Transverse colon (tissue), 4 donors: ENCODE measurements at places on chromosomes 7 and 10. TPM values are rescaled to one million over a fixed set of nuclear protein-coding genes. Genes with fewer than 3 reads are reported as not detected.

EPHA1 gene
- total RNA-seq = 21.1 TPM

MBL2 gene
- not detected for total RNA-seq

THSD7A gene
- 18.9 TPM for total RNA-seq

DNA sequence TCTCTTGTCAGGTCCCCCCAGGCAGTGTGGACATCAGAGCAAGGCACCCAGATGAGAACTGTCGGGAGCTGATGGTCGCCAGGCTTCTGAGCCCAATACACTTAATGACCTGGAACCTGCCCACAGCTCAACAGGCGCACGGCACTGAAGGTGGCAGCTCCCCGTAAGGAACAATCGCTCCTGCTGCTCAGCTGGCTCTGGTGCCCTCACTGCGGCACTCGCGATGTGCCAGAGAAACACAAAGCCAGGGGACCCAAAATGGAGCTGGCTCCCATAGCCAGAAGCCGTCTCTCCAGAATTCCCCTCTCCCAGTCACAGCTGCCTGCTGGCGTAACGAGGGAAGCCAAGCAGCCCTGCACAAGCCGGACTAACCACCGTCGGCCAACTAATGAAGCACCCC lies 6.3 kb downstream of the CALN1 start:
- DNase-seq = no peak
- H3K36me3 ChIP-seq = no peaks in the 10 kb centered on the region
- H3K4me1 ChIP-seq = no peaks in the 10 kb centered on the region
- H3K27me3 ChIP-seq = no peaks in the 10 kb centered on the region
- no peak overlapping the region for H3K27ac ChIP-seq

DNA sequence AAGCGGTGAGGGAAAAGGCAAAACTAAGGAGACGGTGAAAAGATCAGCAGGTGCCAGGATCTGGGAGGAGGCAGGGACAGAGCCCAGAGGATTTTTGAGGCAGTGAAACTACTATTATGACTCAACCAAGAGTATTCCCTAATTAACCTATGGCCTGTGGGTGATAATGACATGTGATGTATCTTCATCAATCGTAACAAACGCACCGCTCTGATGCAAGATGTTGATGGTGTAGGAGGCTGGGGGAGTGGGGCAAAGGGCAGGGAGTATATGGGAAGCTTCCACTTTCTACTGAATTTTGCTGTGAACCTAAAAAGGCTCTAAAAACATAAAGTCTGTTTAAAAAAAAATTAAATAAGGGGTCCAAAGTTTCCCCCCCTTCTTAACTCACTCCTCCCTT lies 25.5 kb upstream of the EZH2 start:
- H3K27ac ChIP-seq = no peak overlapping the region
- H3K4me3 ChIP-seq = no peak overlapping the region
- H3K4me1 ChIP-seq = no peaks in the 10 kb centered on the region
- peaks cover 7% of the 10 kb centered on the region for H3K27me3 ChIP-seq
- no peak for DNase-seq

GRCh38 chr10:120186506-120186905 lies 270.5 kb upstream of the PLPP4 start:
- no peak overlapping the region for H3K4me3 ChIP-seq
- no peak overlapping the region for H3K27ac ChIP-seq
- H3K4me1 ChIP-seq = no peaks in the 10 kb centered on the region
- H3K27me3 ChIP-seq = no peaks in the 10 kb centered on the region
- DNase-seq = no peak

DNA sequence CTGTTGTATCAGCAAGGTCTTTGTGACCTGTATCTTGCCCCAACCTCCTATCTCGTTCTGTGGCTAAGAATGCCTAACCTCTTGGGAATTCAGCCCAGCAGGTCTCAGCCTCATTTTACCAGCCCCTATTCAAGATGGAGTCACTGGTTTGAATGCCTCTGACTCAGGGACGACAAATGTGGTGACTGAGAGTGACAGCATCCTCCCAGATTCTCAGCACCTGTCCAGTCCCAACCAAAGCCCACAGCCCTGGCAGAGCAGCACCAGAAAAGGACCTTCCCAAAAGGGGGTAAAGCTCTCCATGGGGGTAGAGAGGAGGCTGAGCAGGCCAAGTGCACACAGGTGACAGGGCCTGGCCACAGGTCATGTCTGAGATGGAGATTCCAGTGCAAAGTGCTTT lies 35.4 kb upstream of the GPAM start:
- H3K4me3 ChIP-seq = no peak overlapping the region
- H3K27ac ChIP-seq = no peak overlapping the region
- no peaks in the 10 kb centered on the region for H3K4me1 ChIP-seq
- no peak for DNase-seq
- H3K27me3 ChIP-seq = no peaks in the 10 kb centered on the region

- H3K4me1 ChIP-seq = no peaks in the 10 kb centered on the region
- H3K27ac ChIP-seq = no peak overlapping the region
- H3K4me3 ChIP-seq = no peak overlapping the region
- peak; percentile 21 for DNase-seq
Observed at GRCh38 chr10:76968483-76968882, 669.1 kb downstream of the KCNMA1 start.
